ENCODE measurements at places on chromosomes 5 and 9. TPM values are rescaled to one million over a fixed set of nuclear protein-coding genes. Genes with fewer than 3 reads are reported as not detected.

GRCh38 chr5:163964671-163965070 lies 459.3 kb downstream of the MAT2B start:
- no peak for DNase-seq

DNA sequence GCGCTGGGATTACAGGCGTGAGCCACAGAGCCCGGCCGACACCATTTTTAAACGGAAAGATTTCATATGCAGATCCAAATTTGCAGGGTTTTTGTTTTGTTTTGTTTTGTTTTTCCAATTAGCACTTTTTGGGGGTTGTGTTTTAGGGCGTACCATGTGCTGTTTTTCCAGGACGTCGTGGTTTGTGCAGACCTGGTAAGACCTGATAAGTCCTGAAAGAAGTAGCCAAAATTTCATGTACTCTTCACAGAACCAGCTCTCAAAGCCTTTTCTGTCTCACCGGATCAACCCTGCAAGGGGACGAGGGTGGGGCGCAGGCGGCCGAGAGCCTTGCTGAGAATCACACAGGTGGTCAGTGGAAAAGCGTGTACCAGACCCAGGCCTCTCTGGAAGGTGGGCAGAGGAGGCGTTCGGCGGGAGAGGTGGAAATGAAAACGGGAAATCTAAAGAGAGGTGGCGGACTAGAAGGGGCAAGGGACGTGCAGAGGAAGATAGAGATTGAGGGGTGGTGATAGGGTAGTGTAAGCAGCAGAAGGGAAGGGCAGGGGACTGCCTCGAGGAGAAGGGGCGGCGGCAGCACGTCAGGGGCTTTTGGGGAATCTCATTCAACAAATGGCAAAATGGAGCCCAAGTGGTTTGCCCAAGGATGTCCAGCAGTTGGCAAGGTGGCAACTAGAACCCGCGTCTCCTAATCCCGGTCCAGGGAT lies 1.1 kb upstream of the FAF2 start:
- no peak for DNase-seq

Gene SHOC1
- not detected for total RNA-seq

- DNase-seq, result no peak
Measured at GRCh38 chr5:58459146-58460001, 512 bp downstream of the PLK2 start.

DNA sequence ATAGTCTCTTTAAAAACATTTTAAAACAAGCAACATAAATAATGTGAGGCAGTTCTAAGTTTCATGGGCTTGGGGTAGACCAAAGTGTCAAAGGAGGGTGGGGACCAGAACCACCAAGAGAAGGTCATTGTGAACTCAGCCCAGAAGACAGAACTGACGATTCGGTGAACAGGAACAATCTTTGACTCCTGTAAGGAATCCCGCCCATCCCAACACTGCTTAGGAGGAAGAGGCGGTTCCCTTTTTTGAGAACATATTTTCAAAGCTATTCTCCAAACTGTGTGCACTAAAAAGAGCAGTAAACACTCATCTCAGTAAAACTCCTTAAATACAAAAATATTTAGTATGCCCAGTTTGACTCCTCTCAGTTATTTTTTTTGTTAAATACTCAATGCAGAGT lies 176.5 kb upstream of the TLE4 start:
- no peak for DNase-seq

Measured in OCI-LY7 (cell line).